ENCODE measurements at places on chromosomes 12 and 14. TPM values are rescaled to one million over a fixed set of nuclear protein-coding genes. Genes with fewer than 3 reads are reported as not detected.

GRCh38 chr12:60070552-60070951 lies 474.7 kb downstream of the SLC16A7 start:
- DNase-seq = peak; percentile 2
- no peak overlapping the region for H3K4me3 ChIP-seq
- H3K4me1 ChIP-seq = peaks cover 10% of the 10 kb centered on the region
- no peak overlapping the region for H3K27ac ChIP-seq

DNA sequence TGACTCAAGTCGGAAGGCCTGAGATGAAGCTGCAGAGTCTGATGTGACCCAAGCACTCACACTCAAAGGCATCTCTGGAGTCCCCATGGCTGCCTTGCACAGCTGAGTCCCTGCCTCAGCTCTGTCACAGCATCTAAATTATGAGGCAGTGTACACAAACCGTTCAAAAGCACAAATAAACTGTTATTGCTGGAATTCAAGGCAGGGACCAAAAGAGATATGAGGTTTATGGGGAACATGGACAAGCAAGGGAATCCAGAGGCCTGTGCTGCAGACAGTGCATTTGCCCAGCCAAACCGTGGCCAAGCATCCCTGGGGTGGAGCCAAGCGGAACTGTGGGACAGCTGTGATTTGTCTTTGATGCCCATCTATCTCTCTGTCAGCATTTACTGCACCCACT lies 91.3 kb downstream of the RPS29 start:
- H3K36me3 ChIP-seq = no peaks in the 10 kb centered on the region
- H3K4me3 ChIP-seq = no peak overlapping the region
- H3K27ac ChIP-seq = no peak overlapping the region
- no peak for DNase-seq
- peaks cover 38% of the 10 kb centered on the region for H3K27me3 ChIP-seq
- no peaks in the 10 kb centered on the region for H3K4me1 ChIP-seq

DNA sequence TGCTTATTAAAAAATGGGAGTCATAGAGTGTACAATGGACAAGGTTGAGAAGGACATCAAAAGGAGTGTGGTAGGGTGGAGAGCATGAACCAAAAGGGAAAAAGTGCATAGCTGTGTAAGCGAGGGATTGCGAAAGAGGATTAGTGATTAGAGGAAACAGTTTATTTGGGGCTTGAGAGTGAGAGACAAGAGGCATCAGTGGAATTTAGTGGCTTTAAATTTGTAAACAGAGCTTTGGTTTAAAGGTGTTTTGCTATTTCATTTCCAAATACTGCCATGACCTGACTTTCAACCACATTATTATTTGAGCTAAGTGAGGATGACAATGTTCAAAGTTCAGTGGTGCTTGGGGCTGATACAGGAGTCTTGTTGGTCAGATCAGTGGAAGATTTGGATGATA lies 53.4 kb downstream of the SLC16A7 start:
- no peak overlapping the region for H3K4me3 ChIP-seq
- peaks cover 17% of the 10 kb centered on the region for H3K4me1 ChIP-seq
- H3K36me3 ChIP-seq = no peaks in the 10 kb centered on the region
- H3K27ac ChIP-seq = no peak overlapping the region

The SOS2 gene
- 2.6 TPM for polyA plus RNA-seq

DNA sequence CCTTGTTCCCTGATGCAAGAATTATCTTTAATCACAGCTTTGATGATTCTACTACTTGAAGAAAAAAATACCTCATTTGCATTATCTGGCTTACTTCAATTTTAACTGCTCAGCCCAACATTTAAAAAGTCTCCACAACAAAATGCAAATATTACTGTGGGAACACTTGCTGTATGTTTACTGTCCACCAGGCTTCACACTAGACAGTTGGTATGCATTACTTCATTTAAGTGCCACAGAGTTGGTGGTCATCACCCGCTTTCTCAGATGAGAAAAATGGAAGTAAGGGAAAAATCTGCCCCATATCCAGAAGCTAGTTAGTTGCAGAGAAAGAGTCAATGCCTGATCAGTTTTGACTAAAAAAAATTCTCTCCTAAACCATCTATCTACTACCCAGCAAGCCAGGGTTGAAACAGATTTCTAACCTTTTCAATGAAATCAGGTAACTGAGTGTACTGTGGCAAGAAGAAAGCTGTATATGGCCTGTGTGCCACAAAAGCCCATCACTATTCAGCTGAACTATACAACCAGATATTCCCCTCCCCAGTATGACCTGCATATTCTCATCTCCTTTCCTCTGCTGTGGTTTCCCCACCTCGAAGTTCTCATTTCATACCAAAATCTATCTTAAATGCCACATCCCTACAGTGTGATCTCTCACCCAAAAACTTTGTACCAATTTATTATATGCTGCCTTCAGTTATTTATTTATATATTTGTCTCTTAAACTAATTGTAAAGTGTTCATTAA lies 90.3 kb downstream of the ATP2B1 start:
- H3K36me3 ChIP-seq = peaks cover 29% of the 10 kb centered on the region
- DNase-seq = peak; percentile 18
- no peaks in the 10 kb centered on the region for H3K27me3 ChIP-seq
- H3K4me3 ChIP-seq = no peak overlapping the region
- H3K27ac ChIP-seq = no peak overlapping the region

DNA sequence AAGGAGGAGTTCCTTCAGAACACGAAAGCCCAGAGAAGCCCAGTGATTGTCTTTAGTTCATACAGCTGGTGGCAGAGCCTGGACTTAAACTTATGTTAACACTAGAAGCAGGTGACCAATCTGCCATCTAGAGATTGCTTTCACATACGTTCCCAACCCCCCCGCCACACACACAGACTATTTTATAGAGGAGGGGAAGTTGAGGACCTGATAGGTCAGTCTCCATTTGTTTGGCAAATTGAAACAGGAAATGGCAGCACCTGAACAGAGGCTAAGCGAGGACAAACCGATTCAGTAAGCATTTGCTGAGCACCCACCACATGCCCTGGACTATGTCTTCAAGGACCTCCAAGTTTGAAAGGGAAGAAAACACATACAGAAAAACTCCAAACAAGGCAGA lies 4.8 kb upstream of the PLEKHD1 start:
- DNase-seq = no peak
- no peaks in the 10 kb centered on the region for H3K4me1 ChIP-seq
- peaks cover 22% of the 10 kb centered on the region for H3K27me3 ChIP-seq
- H3K36me3 ChIP-seq = no peaks in the 10 kb centered on the region
- no peak overlapping the region for H3K27ac ChIP-seq
- H3K4me3 ChIP-seq = no peak overlapping the region

- H3K27ac ChIP-seq = no peak overlapping the region
- no peaks in the 10 kb centered on the region for H3K36me3 ChIP-seq
- H3K27me3 ChIP-seq = no peaks in the 10 kb centered on the region
- H3K4me3 ChIP-seq = no peak overlapping the region
Observed at GRCh38 chr14:84493779-84494178, 1036.2 kb upstream of the FLRT2 start.

DNA sequence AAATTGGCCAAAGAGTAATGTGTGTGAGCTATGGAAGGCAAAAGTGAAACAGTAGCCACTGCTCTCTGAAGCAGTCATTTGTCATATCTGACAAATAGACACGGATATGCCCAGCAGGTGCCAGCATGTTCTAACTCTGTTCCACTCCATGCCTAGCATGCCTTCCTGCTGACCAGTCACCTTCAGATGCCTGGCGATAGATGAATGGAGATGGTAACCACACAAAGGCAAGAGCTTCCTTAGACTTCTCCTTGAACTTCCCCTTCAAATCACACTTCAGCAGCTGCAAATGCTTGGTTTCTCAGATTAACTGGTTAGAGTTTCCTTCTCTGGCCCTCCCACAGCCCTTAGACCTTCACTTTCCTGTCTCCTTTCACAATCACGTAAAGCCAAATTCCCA lies 429.9 kb downstream of the DAD1 start:
- no peaks in the 10 kb centered on the region for H3K36me3 ChIP-seq
- H3K4me1 ChIP-seq = no peaks in the 10 kb centered on the region
- H3K27ac ChIP-seq = no peak overlapping the region
- H3K27me3 ChIP-seq = no peaks in the 10 kb centered on the region
- no peak overlapping the region for H3K4me3 ChIP-seq

The PPM1H gene
- 0.03 TPM for polyA plus RNA-seq

DNA sequence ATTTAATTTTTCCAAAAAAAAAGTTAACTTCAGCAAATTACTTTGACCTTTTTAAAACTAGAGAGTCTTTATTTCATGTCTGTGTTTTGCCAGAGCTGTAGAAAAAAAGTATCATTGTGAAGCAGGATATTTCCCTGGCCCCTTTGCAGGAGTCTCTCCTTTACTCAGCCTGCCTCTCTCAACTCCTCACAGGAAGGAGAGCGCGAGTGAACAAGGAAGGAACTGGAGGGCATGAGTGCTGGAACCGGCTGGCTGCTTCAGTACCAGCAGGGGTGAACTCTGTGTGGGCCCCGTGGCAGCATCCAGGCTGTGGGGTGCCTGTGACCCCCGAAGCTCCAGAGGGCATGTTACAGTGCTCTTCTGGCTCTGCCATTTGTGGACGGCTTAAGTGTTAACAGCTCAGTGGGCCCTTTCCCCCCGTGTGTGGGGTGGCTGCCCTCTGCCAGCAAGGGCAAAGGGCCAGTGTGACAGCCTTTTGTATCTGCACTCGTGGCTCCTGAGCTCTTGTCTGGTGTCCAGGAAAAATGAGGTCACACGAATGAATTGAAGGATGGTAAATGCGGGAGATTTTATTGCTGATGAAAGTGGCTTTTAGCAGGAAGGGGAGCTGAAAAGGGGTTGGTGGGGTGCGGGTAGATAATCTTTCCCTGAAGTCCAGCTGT lies 76.6 kb upstream of the KCNH3 start:
- no peaks in the 10 kb centered on the region for H3K4me1 ChIP-seq
- no peak overlapping the region for H3K27ac ChIP-seq
- H3K36me3 ChIP-seq = no peaks in the 10 kb centered on the region

The SLC35F4 gene
- not detected for polyA plus RNA-seq
